ENCODE measurements at places on chromosomes 1 and 21.

GRCh38 chr1:182441719-182442118 lies 8.2 kb upstream of the RGSL1 start:
- DNase-seq: no peak

- DNase-seq: no peak
Observed at GRCh38 chr1:22710701-22711049, at the start of gene EPHB2. Gene EPHB2 (plus strand): TSS chr1:22710839. CDS start chr1:22710983, 144 bp downstream.

- DNase-seq: no peak
Observed at GRCh38 chr21:21383126-21383525, 384.9 kb downstream of the NCAM2 start.

DNA sequence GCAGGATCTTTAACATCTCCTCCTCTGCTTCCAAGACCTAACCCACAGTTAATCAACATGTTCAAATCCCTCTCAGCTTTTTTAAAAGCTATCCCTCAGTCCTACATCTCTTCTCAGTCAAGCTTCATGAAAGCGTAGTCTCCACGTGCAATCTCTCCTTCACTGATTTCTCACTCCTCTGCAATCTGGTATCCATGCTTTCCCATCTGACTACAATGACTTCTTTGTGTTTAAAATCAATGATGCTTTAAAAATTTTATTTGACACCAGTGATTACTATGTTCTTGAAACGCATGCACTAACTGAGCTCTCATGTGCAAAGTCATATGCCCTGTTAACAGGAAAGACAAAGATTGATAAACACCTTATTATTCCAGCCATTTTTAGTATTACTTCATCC lies 67.5 kb upstream of the BEND5 start:
- DNase-seq: no peak

DNA sequence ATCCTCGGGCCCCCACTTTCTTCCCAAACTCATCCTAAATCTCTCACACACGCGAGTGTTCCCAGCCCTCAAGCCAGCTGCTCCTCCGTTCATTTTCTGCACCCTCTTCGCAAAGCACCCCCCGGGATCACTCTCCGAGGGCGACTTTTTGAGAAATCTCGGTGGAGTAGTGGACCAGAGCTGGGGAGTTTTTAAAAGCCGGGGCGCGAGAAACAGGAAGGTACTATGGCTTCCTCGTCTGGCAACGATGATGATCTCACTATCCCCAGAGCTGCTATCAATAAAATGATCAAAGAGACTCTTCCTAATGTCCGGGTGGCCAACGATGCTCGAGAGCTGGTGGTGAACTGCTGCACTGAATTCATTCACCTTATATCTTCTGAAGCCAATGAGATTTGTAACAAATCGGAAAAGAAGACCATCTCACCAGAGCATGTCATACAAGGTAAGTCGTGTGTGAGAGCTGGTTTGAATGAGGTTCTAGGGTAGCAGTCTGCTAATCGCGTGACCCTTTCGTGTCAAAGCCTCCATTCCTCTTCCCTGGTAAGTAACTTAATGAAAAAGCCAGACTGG lies 800 bp downstream of the DR1 start:
- peak; percentile 2 for DNase-seq

DNA sequence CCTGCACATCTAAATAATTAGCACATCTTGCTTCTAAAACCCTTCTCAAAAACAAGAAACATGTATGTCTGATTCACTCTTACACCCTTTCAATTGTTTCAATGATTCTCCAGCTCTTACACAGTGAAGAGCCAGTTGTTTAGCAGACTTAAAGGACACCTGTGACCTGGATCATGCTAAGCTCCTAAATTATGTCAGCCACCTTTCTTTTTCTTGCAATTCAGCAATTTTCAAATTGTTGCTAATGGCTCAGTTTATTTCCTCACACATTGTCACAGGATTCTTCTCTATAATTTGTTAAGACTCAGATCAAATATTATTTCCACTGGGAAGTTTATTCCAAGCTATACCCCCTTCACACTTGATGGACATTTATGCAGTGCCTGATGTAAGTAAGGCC lies 413.2 kb downstream of the PLA2G4A start:
- DNase-seq: no peak

- DNase-seq: no peak
Observed at GRCh38 chr1:99119188-99119587, 114.5 kb upstream of the PLPPR5 start.

- no peak for DNase-seq
Observed at GRCh38 chr1:2228157-2228594, at the start of gene SKI. Gene SKI (plus strand): TSS chr1:2228319. CDS start chr1:2228767, 448 bp downstream.

GRCh38 chr1:17671741-17672140 lies 83.4 kb upstream of the ACTL8 start:
- DNase-seq: no peak

DNA sequence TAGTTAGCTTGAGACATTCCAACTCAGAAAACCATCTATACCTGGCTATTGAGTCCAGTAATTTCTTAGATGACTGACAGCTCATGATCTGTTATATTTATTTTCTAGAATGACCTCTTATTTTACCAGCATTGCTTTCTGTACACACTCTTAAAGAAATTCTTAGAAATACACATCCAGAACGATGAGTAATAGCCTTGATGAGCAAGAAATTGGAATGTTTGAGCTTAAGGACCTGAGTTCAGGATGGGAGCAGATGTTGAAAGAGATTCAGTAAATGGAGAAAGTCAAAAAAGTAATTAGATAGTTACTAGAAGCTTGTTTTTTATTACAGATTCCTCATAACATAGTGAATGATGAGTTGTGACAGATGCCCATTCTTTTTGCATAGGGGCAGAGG lies 11.7 kb downstream of the PYHIN1 start:
- no peak for DNase-seq

GRCh38 chr1:69528376-69528775 lies 39.3 kb upstream of the LRRC7 start:
- DNase-seq: no peak

GRCh38 chr21:43874085-43874805 lies 9.2 kb downstream of the AGPAT3 start:
- no peak for DNase-seq

- DNase-seq: no peak
Observed at GRCh38 chr1:101781201-101781831, 215.4 kb downstream of the OLFM3 start.

DNA sequence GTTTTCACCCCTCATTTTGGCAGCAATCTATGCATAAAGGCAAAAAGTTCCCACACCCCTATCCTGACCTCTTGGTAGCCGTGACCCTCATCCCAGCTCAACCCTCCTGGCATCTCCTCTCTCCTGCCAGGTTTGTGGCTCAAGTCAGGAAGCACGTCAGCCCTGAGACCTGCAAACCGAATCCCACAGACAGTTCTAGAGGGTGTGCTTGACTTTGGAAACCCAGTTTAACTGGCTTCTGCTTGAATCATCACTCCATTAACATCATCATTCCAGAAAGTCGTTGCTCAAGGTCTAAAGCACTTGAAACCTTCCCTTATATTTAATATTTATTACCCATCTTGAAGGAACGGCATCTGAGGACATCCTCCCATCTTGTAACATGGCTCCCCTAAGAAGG lies 133.4 kb upstream of the ERG start:
- no peak for DNase-seq

GRCh38 chr1:36781098-36781497 lies 253.2 kb downstream of the GRIK3 start:
- DNase-seq: no peak

All from activated CD4-positive, alpha-beta T cell treated with anti-CD3 and anti-CD28 coated beads, Interleukin-2, amount 50 U/mL, for 24 hours (primary cell).